Posterior vena cava (tissue), 2 donors: ENCODE measurements at places on chromosomes 12 and 14.

DNA sequence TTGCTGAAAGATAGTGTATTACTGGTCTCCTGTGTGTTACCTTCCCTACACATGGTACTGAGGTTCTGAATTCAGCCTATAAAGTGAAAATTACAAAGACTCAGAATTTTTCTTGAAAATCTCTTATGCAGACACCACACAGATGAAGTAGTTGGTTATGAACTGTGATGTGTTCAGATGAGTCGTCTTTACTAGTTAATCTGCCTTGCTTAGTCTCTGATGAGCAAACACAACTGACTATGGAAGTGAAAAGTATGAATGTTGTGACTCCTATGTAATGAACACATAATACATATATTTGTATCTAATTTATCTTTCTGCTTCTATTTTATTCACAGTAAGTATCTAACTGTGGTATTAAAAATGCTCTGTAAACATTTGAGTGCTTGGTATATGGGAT, 4.7 kb downstream of the MTERF2 start:
- DNase-seq: no peak

GRCh38 chr14:93909429-93910128, 17.6 kb upstream of the FAM181A start:
- DNase-seq: peak; percentile 40

DNA sequence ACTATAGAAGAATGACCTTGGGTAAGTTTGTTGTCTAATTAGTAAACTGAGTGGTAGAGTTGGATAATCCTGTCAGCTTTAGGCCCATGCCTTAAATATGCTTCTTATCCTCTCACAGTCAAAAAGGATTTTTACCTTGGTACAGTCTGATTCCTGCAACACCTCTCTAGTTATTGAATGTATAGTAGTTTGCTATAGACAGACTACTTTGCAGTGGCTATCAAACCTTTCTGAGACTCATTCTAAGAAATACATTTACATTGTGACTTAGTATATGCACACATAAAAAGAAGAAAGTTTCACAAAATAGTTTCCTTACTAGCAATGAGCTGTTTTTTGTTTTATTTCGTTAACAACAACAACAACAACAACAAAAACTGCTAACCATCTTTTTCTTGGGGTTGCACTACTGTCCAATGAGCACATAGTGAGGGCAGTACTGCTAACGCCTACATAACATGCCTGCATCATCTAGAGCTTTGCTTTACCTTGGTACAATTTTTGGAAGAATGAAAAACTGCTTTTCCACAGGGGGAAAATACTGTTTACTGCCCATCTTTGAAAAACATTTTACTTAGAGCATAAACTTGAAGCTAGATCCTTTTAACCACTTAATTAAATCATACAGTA, 28.5 kb downstream of the WNK1 start:
- DNase-seq: no peak

DNA sequence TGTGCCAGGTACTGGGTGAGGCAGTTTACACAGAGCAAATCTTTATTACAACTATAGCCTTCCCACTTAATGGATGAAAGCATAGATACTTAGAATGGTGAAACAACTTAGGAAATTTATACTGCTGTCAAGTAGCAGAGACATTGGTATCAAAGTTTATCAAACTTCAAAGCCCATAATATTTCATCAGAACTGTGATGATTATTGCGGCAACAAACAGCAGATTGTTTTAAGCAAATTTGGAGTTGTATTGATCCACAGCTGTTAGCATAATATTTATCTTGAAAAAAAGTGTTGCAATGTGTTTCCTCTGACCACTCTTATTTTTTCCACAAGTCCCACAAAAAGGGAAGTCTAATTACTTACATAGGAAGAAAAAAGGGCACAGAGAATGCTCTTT, 2.0 kb upstream of the SLCO1B3 start:
- no peak for DNase-seq

- no peak for DNase-seq
These were observed 2.5 kb downstream of the OR6C2 start for GRCh38 chr12:55446326-55446725.

DNA sequence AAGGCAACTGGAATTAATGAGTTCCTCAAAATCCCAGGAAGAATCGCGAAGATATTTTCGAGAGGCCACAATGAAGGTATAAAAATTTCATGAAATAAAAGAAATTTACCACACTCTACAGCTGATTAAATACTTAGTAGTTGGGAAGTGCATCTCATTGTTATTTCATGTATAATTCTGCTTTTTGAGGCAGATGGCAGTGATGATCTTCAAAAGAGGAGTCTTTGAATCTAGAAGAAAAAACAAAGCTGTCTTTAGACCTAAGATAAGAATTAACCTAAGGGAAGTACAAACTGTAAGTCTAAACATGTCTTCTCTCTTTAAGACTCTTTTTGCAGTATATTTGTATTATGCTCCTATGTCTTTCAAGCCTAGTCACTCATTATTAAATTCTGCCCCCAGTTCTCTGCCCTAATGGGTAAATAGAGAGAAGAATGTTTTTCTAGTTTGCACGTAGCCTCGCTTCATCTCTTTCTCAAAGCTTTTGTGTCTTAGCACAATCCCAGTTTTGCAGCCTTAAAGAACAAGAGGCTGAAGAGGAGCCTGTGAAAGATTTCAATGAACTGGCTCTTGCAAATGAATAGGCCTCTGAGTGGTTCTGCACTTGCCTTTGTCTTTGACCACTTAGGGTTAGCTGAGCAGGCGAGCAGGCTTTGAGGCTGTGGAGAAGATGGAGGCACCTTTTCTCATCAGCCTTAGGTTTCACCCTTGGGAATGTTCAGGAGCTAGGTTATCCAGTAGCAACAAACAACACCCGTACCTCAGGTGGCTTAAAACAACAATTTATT, 32.7 kb downstream of the CFAP54 start:
- no peak for DNase-seq
